ENCODE measurements at places on chromosomes 2 and 18.

DNA sequence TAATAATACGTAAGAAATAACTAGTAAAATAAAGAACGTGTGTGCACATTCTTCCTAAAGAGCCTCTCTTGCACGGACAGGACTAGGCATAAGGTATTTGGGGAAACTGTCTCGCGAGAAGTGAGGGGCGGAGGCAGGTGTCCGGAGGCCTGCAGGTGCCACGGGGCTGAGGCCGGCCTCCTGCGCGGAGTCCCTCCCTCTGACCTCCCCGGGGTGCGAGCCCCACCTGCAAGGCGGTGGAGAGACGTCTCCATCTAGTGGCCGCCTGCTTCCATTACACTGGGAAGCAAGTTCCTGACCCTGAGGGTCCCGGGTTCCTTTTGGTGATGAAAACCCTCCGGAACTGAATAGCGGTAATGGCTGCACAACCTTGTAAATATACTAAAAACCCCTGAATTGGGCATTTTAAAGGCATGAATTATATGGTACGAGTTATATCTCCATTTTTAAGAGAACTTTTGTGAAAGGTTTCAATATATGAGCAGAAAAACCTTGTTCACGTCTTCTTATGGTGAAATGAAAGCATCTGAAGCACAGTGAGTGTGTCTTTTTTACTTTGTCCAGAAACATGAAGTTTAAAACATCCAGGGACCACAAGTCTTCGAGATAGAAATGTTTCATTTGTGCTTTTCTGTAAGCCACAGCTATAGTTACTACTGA is 35.5 kb upstream of the CTDP1 start:
- peak; percentile 73 for DNase-seq

- DNase-seq = no peak
These were observed 1651.8 kb downstream of the DPP10 start for GRCh38 chr2:116094196-116094595.

GRCh38 chr2:84964406-84965191 is 6.4 kb upstream of the KCMF1 start:
- DNase-seq = no peak

DNA sequence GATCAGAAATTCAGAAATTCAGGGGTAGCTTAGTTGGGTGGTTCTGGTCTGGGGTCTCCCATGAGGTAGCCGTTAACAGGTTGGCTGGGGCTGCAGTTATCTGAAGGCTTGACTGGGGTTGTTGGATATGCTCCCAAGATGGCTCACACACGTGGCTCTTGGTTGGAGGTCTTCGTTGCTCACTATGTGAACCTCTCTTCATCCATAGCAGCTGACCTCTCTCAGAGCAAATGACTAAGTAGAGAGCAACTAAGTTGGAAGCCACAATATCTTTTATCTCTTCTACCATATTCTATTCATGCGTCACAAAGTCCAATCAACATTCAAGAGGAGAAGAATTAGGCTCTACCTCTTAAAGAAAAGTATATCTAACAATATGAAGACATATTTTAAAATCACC is 38.7 kb upstream of the SERTAD2 start:
- DNase-seq = no peak

DNA sequence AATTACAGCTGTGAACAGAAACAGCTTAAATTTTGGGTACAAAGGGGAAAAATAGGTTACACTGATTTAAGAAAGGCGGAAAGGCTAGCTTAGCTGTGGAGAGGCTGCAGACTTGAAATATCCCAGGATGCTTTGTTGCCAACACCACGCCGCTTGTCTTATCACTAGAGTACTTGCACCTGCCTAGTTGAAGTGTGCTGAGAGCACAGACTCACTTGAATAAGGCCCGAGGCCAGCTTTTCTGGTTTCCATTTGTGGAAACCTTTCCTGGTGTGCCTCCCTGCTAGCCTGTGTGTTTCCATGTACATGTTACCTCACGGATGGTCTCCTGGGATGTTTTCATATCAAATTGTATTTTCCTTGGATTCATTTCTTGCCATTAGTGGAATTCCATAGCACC is 3.2 kb downstream of the CABLES1 start:
- peak; percentile 65 for DNase-seq

DNA sequence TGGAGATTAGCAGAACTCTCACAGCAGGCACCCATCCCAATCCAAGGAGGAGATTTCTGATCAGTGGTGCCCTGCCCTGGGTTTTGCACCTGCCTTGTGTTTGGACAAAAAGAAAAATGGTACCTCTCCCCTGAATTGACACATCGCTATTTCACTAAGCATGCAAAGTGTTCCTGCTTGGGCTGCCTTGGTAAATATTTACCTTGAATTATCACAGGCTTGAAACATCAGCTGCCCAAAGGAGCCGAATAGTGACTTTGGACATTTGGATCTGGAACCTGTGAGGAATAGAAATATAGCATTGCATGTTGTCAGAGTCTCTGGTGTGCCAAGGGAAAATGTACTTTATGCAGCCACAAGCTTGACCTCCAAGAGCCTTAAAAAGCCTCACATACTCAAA is 926.4 kb upstream of the FANCL start:
- no peak for DNase-seq

GRCh38 chr18:71951001-71951400 is 593.1 kb downstream of the CBLN2 start:
- no peak for DNase-seq

DNA sequence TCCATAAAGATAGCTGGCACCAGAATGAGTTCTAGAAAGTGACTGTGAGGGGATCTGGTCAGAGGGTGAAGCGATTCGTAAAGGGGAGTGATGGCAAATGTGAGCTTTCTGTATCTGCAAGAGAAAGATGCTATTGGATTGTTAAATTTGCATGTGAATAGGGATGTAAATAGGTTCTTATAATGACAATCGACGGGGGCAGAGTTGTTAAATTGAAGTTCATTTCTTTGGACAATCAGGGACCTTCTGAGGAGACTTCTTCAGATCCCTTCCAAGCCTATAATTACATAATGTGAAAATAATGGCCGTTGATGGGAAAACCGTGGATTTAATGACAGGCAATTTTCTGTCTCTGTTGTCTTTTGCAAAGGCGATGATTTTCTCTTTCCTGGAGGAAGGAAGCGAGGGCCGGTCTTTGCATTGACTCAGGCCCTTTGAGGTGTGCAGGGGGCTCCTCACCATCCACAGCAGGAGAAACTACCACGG is 52.2 kb upstream of the TMEM18 start:
- no peak for DNase-seq

- no peak for DNase-seq
These were observed 1351.7 kb upstream of the FAM98A start for GRCh38 chr2:34950797-34951196.

GRCh38 chr18:7590826-7591560 is 23.9 kb downstream of the PTPRM start:
- DNase-seq = no peak

- DNase-seq = no peak
These were observed 67.0 kb downstream of the EIF5B start for GRCh38 chr2:99404039-99404796.

GRCh38 chr2:28269019-28269784 is 123.5 kb upstream of the FOSL2 start:
- no peak for DNase-seq

GRCh38 chr2:199989822-199990221 is 34.4 kb downstream of the MAIP1 start:
- DNase-seq = no peak

DNA sequence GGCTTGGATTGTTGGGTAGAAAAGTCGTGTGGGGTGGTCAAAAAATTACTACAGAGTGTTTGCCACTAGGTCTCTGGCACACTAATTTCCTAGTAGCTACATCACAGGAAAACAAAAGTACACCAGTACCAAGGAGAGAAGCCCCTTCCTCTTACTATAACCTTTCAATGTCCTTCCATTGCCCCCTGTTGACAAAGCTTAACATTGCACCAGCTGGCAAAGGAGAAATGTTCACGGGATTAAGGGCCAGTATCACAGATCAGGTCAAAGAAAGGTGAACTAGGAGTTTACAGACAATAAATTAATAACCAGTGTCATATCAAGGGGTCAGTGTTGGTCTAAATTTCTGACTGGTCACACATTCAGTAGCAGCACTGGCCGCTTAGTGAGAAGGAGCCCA is 1139.6 kb upstream of the FAM98A start:
- DNase-seq = no peak

DNA sequence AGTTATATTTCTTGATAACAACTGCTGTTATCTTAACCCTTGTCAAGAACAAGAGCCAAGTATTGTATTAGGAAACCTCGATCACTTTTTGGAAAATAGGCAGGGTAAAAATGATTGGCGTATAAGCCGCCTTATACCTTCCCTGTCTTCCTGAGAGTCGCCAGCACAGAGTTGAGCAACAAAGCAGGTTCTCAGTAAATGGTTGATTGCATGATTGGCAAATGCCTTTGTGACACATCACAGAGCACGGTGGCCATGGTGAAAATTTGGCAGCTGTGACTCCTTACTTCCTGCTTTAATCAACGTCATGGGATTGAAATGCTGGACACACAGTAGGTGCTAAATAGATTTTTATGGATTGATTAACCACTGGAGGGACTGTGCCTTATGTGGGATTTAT is 3.9 kb upstream of the KLHL29 start:
- DNase-seq = no peak

DNA sequence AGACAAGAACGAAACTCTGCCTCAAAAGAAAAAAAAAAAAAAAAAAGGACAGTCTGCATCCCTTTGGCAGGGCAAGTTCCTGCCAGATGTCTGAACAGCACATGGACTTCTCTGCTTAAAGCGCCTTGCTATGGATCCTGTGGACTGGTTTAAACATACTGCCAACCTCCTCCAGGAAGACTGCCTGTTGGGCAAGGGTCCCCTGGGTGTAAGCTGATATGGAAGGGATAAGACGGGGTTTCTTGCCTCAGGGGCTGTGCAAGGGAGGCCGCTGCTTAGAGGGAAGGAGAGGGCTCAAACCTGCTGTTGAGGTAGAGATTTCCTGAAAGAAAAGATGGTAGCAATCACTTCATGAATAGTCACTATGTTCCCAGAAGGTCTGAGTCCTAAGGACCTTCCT is 22.2 kb downstream of the SKA1 start:
- DNase-seq = no peak

DNA sequence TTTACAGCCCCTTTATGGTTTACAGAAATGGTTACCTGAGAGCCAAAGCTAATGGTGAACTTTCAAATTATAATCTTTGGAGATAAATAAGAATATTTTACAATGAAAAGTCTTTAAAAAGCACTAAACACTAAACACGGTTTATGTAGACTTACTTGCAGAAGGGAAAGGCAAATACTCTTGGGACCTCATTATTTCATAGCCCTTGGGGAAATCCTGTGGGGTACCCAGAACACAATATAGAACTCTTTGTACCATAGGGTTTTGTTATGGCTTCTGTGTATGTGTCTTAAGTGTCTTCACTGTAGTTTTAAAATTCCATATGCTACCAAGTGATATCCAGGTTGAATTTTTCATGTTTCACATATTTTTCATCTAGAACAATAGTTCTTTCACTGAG is 90.6 kb downstream of the KCNH7 start:
- DNase-seq = no peak

DNA sequence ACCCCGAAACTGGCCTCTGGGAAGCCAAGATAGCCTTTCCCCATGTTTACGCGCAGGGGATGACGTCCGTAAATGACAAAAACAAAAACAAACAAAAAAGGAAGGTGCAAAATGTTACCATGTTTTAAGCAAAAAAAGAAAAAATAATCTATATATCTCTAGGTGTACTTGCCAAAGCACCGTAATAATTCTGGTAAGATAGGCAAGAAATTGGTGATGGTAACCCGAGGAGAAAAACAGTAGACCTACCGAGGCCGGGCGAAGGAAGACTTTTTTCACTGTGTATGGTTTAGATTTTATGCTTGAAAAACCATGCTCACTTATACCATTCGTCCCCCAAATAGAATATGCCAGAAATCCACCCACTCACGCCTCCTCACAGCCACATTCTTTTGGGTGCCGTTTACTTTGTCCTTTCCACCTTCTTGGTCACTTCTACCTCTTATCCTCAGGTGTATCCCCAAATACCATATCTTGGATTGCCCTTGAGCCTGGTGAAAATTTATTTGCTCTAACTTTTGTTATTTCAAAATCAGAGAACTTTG is 8.0 kb downstream of the GATA6 start:
- no peak for DNase-seq

- no peak for DNase-seq
These were observed 34.8 kb upstream of the RBM44 start for GRCh38 chr2:237763812-237764211.

GRCh38 chr2:38653715-38654527 is 12.0 kb upstream of the GALM start:
- DNase-seq = no peak

- DNase-seq = no peak
These were observed 145.8 kb downstream of the BABAM2 start for GRCh38 chr2:28036307-28036706.

DNA sequence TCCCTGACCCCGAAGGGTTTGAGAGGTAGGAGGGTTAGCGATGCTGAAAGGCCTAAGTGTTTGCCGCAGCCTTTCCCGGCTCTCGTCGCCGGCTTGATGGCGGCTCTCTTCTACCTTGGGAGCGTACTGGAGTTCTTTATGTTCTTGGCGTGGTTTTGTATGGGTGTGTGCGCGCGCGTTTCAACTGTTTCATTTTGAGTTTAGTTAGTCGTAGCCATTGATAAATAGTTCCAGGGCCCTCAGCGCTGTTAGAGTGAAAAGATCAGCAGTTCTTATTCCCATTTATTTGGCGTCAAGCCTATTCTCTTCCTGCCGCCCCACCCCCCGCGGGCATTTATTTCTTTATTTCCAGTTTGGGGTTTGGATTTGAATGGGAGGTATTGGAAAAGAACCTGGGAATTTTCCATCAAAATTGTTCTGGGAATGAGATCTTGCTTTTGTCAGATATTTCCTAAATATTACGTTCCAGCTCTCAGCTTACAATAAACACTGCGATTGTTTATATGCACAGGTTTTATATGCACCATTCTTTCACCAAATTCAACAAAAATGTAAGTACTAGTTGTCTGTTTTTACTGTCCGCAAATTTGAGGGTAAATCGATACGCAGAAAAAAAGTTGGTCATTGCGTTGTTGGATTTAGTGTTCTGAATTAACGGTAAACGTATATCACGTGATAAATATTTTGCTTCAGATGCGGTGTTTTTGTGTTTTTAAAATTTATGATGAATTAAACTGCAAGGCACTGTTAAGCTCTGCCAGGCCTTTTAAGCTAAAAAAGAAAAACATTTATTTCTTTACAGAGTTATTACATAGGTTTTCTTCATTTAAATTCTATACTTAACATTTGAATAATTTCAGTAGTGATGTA is 954 bp downstream of the CCNT2 start:
- DNase-seq = no peak

GRCh38 chr18:49023271-49023937 is 72.6 kb upstream of the SMAD7 start:
- no peak for DNase-seq

- no peak for DNase-seq
These were observed 49.4 kb downstream of the POLE4 start for GRCh38 chr2:75007819-75008218.

Data from left ventricle myocardium superior (tissue), 1 donor.